ENCODE measurements at places on chromosomes 16 and 17.

DNA sequence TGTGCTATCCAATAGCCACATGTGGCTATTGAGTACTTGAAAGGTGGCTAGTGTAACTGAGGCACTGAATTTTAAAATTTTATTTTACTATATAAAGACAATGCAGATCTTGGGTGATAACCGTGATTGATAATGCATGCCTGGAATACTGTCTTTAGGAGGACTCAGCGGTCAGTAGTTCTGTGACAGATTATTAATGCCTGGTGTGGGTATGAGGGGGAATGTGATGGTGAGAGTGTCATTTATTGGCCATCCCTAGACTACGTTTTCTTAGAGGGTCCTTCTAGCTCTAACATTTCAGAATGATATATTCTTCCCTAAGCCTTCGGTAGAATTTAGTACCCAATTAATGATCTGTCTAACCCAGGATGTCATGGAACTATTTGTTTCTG lies 157.6 kb downstream of the CPPED1 start:
- no peak for ATAC-seq

GRCh38 chr17:13931800-13932460 lies 137.4 kb upstream of the COX10 start:
- peak; percentile 99 for ATAC-seq

- no peak for ATAC-seq
Measured at GRCh38 chr16:19213885-19214284, 45.8 kb downstream of the SYT17 start.

- peak; percentile 93 for ATAC-seq
Measured at GRCh38 chr17:48492401-48493298, 38.2 kb downstream of the HOXB1 start.
